ENCODE measurements at places on chromosomes 11 and 22. TPM values are rescaled to one million over a fixed set of nuclear protein-coding genes. Genes with fewer than 3 reads are reported as not detected.

The GSTT2B gene
- not detected for total RNA-seq

The JRKL gene
- 20.0 TPM for total RNA-seq

DNA sequence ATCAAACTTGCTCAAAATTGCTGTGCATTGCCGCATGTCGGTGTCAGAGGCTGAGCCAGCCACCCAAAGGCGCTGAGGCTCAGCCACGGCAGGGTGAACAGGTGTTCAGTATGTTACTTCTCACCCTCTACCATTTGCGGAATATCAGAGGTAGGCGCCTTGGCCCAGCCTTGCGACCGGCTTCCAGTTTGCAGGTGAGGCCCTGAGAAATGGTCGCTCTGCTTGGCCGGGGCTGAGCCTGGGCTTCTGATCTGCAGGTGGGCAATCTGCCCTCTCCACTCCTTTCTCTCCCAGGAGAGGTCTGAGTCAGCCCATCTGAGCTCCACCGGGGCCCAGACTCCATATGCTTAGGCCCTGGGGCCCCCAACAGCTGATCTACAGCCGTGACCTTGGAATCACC lies 71.0 kb downstream of the RPS6KA4 start:
- DNase-seq: no peak

GRCh38 chr22:39371732-39372131 lies 21.9 kb downstream of the SYNGR1 start:
- DNase-seq: no peak

- DNase-seq: no peak
These were observed 288.1 kb downstream of the ETS1 start for GRCh38 chr11:128299132-128299726.

The HEPACAM gene
- total RNA-seq: not detected

The HORMAD2 gene
- total RNA-seq: not detected

The MRGPRE gene
- total RNA-seq: not detected

DNA sequence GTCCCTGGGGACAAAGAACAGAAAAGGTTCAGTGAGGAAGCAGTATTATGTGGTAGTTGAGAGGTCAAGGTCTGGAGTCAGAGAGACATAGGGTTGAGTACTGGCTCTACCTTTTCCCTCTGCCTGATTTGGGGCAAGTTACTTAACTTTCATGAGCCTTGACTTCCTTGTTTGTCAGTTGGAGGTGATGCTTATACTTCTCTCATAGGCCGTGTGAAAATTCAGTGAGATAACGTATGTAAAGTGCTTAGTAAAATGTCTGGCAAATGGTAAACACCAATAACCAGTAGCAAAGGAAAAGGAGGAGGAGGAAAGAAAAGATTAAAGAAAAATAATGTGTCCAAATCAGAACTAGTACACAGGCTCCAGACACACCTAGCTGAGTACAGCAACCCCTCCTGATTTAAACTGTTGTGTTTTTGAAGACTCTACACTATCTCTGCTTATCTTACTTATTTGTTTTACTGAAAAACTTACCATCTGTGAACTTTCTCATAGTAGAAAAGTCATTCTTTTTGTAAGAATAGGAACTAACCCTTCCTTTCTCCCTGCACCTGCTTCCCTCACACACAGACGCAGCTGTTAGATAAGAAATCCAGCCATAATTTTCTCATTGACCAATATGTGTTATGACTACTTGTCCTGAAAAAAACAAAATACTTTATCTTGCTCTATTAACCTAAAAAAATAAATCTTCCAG lies 126.9 kb downstream of the CD44 start:
- no peak for DNase-seq

DNA sequence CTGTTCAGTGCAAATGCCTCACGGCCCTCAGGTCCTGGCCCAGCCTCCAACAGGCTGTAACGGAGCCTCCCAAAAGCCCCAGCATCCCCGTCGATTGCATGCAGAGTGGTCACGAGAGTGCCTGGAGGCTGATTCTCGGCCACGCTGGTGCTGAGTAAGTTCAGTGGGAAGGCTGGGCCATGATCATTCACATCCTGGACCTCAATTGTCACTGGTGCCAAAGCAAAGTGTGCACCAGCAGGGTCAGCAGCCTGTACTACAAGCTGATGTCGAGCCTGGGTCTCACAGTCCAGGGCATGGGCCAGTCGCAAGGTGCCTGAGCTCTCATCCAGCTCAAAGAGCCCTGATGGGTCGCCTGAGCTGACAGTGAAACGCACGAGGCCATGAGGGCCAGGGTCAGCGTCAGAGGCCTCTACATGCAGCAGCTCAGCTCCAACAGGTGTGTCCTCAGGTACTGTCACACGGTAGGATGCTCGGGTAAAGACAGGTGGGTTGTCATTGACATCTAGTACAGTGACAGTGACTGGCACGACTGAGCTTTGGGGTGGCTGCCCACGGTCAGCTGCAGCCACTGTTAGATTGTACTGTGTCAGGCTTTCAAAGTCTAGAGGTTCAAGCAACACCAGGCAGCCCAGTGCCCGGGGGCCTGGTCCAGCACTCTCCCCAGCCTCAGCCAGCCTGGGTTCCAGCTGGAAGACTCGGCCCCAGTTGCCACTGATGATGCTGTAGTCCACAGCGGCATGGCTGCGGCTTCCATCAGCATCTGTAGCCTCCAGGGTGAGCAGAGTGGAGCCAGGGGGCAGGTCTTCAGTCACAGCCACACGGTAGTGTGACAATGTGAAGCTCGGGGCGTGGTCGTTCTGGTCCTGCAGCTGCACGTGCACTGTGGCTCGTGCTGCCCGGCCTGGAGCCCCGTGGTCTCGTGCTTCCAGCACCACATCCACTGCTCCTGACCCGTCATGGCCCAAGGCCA lies 4.5 kb upstream of the TPP1 start:
- no peak for DNase-seq

The KDM4D gene
- total RNA-seq: 0.39 TPM

DNA sequence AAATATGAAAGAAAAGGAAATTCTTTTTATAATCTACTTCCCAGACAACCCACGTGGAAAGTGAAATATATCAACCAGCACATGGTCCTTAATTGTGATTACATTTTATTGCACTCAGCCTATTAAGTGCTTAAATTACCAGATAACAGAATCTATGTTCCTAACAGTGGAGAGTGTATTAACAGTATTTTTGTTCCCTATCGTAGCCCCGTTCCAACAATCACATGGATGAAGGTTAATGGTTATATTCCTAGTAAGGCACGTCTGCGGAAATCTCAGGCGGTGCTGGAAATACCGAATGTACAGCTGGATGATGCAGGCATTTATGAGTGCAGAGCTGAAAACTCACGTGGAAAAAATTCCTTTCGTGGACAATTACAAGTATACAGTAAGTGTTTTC lies 626.1 kb upstream of the ARHGAP42 start:
- DNase-seq: no peak

DNA sequence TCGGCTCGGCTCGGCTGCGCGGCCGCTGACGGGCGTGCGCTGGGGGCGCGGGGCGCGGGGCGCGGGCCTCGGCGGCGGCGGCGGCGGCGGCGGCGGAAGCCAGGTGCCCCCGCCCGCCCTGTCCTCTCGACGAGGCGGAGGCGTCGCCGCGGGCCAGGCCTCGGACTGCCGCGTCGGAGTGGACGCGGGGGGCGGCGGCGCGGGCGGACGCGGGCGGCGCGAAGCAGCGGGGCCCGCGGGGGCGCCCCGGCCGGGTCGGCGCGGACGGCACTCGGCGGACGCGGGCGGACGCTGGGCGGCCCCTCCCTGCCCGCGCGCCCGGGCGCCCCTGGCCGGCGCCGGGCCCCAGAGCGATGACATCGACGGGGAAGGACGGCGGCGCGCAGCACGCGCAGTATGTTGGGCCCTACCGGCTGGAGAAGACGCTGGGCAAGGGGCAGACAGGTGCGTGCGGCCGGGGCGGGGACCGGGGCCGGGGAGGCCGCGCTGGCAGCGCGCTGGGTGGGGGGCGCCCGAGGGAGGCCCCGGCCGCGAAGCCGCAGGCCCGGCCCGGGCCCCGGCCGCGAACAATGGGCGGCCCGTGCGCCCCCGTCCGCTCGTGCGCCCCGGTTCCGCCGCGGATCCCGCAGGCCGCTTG lies at the start of gene BRSK2:
BRSK2 (plus strand) TSS at position 3 of the 637 bp plus-strand sequence; CDS start at position 354, 351 bp downstream.
- DNase-seq: no peak

DNA sequence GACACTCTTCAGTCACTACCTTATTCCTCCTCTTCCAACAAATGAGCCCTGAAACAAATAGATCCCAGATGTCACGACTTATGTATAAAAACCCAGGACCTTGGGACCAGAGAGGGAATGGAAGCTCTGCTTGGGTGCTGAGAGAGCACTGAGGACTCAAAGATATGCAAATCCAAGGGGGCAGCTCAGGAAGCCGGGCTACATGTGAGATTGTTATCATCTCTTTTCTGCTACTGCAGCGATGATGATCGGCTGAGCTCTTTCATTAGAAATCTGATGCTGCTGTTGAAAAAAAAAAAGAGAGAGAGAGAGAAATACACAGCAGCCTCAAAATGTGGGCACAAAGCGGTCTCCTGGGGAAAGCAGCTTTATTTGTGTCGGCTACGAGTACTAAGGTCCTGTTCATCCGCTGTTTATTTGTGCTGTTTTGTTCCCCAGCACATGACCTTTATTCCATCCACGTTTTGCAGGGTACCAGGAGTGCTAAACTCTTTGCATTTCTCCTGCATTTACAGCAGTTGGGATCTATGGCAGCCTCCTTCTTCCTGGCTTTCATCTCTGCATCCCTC lies 120.2 kb downstream of the TRIM29 start:
- no peak for DNase-seq

DNA sequence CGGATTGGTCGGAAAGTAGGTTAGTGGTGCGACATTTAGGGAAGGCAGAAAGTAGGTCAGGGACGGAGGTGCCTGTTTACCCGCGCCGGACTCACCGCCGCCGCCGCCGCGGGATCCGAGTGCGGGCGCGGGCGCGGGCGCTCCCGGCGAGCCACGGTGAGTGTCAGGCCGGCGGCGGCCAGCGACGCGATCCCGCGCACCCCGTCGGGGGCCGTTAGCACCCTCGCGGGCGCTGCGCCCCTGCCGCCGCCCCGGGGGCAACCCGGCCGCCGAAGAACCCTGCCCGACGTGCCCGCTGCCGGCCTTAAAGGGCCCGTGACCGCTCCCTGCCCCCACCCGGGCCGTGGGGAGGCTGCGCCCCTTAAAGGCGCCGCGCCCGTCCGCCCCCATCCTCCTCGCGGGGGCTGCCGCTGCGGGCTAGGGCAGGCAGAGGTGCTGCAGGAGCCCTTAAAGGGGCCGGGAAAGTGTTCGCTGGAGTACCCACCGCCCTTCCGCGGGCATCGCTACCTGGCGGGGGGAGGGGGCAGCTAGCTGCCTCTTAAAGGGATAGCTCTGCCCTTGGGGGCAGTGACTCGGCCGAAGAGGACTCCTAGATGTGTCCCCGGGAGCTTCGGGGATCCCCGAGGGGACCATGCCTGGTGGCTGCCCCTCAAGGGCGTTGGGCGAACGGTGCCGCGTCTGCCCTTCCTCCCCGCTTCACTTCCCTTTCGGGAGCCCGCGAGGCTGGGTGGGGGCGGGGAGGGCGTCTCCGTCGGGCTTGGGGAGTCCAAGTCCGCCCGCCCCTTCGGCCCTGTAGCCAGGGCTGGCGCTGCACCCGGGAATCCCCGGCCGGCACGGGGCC lies at the start of gene BMAL1:
BMAL1 (plus strand) TSS at position 23 of the 841 bp plus-strand sequence. CDS start 76,519 bp downstream, outside the sequence.
- DNase-seq: no peak

The OR5P2 gene
- not detected for total RNA-seq

The KRTAP5-8 gene
- not detected for total RNA-seq

The OR8A1 gene
- total RNA-seq: not detected

- DNase-seq: no peak
These were observed 178.6 kb downstream of the CNTN5 start for GRCh38 chr11:99199341-99199740.

DNA sequence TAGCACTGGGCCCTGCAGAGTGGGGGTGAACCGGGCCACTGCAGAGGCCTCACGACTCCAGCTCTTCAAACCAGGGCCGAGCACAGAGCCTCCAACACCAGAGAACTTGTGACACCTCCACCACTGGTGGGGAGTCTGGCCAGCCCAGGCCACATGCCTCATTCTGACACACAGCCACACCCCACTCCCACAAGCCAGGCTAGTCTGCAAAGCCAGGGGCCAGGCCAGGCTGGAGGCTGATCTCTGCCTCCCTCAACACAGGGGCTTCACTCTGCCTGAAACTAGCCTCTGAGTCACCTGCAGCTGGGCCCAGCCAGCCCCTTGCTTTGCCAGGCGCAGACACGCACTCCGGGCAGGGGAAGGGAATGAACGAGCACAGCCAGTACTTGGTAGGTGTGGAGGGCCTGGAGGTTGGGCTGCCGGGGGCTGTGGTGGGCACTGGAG lies 102.9 kb downstream of the MED15 start:
- DNase-seq: no peak

- peak; percentile 98 for DNase-seq
These were observed 15.7 kb downstream of the DAGLA start for GRCh38 chr11:61695917-61696316.

DNA sequence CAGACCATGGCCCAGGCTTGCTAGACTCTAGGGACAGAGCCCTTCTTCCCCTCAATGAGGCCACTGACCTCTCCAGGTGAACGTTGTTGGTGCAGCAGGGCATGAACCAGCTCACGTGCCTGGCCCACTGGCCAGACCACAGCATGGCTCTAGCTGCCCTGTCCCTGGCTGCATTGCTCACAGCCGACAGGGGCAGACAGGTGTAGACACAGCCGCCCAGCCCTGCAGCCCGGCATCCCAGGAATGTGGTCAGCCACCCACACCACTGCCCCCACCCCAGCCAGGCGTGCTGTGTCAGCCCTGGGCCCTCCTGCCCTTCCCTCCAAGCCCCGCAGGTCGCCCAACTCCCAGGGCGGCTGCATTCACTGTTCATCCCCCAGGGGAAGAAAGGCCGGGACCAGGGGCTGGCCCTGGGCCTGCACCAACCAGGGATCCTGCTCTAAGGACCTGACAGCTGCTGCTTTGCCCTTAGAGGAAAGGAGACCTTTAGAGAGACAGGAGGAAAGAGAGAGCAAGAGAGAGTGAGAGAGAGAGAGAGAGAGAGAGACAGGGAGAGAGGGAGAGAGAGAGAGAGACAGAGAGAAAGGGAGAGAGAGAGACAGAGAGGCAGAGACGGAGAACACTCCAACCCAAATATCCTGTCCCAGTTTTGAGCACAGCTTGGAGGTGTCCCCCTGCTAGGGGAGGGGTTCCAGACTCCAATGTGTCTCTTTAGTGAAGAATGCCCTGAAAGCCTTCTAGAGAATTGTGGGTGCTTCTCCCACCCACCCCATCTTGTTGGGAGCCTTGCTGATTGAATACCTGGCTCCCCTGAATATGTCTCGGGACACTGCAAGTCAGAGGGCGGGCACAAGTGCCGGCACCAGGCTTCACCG lies 44.2 kb upstream of the LINC01488 start:
- no peak for DNase-seq

DNA sequence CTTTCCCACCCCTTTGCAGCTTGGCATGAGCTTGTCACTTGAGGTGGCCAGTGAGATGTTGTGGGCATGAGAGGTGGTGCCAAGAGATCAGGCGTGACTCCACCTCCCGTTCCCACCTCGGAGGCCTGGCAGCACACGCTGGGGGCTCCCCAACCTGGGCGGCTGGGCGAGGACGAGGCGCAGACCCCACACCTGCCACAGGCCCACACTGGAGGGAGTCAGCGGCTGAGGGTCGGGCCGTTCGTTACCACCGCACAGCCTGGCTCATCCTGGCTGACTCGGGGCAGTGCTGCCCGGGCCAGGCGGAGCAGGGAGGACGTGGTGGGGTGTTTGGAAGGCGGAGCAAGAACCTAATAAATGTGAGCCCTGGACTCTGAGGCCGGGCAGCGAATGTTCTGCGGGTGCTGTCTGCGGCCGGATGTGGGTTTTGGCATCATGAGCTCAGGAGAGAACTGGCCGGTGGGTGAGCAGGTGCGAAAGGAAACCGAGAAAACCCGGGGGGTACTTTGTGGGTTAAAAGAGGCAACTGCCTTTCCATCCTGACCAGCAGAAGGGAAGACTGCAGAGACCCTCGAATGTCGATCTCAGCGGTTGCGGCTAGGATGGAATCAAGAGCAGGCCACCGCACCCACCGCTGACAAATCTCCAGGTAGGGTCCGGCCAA lies 10.2 kb upstream of the IFITM3 start:
- DNase-seq: no peak

- DNase-seq: peak; percentile 34
These were observed 2.3 kb upstream of the INPPL1 start for GRCh38 chr11:72222106-72222891.

All from CD4-positive, alpha-beta memory T cell (primary cell).